EH (cell line): ENCODE measurements at places on chromosomes 7 and 10.

DNA sequence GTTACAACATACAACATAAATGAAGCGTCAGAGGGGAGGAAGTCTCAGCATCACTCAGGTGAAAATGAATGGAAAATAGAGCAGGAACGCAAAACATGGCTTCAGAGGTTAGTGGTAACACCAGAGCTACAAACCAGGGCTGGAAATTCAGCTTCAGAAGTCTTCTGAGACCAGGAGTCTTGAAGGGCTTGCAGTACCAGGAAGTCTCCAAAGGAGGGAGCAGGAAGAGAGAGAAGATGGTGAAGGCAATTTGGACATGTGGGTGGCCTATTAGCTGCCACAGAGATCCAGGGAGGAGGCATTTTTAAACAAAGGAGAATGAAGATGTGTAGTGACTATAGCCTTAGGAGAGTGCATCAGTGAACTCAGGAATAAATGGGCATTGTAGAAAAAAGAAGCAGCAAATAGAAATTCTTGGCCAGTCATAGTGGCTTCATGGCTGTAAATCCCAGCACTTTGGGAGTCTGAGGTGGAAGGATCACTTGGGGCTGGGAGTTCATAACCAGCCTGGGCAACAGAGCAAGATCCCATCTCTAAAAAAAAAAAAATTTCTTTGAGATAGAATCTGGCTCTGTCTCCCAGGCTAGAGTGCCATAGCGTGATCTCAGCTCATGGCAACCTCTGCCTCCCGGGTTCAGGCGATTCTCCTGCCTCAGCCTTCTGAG lies 9.3 kb upstream of the TET1 start:
- DNase-seq, result peak; percentile 86

DNA sequence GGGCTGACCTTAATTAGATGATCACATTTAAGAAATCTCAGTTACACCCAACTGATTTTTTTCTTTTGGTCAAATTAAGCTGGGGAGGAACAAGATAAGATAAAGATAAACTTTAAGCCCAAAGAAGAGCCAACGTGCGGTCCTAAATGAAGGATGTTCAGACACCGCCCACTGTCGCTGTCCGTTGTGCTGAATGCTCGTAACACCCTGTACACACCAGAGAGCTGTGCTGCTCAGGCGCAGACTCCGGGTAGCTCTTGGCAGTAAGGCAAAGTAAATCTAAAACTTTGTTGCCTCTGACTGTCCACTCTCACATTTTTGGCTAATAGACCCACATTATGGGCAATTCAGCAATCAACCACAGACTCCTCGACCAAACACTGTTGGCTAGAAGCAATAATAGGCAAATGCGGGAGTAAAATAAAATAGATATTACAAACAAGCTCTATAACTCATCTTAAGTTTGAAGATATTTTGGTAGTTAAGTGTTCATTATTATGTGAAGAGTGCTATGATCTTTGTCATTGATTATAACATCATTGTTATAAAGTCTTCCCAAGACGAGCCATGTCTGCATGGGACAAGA lies 57.1 kb downstream of the PLPP4 start:
- DNase-seq, result peak; percentile 59

GRCh38 chr10:51239006-51239405 lies 164.7 kb downstream of the PRKG1 start:
- DNase-seq, result no peak

DNA sequence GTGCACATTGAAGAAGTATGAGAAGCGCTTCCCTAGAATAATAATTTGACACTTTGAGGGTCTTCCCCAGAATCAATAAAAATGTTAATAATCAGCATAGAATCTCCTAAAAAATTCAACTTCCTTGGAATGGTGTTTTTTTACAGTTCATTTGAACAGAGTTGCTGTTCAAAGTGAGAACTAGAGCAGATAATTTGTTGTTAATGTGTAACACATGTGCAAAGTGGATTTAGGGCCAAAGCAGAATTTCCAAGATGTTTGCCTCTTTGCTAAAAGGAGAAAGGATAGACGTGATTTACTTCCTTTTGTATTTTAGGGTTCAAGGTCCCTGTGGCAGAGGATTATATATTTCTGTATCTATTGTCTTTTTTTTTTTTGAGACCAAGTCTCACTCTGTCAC lies 73.8 kb downstream of the ZNF277 start:
- DNase-seq, result no peak

DNA sequence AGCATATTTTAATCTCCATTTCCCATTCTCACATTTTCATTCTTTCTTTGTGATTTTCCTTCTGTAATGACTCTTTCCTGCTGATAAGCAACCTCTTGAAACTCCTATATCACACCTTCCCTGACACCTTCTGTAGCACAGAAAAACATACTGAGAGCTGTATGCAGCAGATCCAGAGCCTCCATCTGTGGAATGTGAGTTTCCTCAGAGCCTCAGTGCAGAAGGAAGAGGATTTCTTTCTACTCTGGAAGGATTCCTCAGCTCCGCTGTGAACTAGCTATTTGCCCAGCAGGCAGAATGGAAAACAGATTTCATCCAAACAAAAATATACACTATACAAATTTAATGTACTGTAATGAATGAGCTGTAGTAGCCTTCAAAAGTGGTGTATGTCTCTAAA lies 841.3 kb upstream of the ZWINT start:
- DNase-seq, result no peak

DNA sequence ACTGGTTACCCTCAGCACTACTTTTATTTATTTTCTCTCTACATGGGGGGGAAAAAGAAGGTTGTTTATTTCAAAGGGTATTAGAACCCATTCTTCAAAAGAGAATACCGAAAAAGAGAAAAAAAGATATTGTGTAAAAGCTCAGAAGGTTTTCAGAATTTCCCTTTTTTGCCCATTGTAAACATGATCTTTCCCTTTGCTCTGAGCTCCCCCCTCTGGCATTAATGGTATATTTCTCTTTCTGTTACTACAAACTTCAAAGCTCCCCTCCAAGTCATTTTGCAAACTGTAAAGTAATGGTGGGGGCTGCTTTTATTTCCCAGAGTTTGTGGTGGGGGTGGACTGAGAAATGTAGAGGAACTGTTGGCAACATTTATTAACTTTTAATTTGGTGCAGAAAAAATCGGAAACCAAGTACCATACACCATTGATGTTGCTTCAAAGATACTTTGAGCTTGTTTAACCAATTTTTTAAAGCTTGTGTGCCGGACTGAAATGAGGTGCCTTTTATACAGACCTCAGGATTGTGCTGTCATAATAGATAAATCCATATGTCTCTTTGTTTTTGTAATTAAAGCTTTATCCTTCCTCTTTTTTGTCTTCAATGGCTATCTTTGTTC lies 181.5 kb downstream of the EXOC4 start:
- peak; percentile 52 for DNase-seq

DNA sequence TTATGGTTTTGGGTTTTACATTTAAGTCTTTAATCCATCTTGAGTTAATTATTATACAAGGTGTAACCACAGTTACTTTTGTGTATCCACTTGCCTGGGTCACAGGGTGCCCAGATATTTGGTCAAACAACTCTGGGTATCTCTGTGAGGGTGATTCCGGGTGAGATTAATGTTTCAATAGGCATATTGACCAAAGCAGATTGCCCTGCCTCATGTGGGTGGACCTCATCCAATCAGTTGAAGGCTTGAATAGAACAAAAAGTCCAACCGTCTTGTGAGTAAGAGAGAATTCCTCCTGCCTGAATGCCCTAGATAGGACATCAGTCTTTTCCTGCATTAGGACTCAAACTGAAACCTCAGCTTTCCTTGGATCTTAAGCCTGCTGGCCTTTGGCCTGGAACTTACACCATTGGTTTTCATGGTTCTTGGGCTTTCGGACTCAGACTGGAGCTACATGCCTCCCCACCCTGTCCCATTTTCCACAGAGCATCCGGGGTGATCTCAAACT lies 68.9 kb upstream of the ST8SIA6 start:
- DNase-seq, result no peak

GRCh38 chr10:86339226-86339865 lies 27.2 kb downstream of the GRID1 start:
- no peak for DNase-seq

DNA sequence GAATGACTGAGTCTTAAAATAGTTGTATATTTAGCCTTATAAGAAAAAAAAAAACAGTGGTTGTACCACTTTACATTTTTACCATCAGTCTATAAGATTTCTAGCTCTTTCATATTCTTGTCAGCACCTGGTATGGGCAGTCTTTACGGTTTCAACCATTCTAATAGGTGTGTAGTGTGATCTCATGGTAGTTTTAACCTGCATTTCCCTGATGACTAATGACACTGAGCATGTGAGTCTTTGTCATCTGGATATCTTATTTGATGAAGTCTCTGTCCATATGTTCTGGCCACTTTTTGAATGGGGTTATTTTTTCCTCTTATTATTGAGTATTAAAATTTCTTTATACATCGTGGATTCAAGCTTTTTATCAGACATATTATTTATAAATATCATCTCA lies 365.3 kb upstream of the IGFBP3 start:
- DNase-seq, result no peak

- no peak for DNase-seq
Measured at GRCh38 chr7:85600395-85600794, 413.5 kb upstream of the SEMA3D start.

DNA sequence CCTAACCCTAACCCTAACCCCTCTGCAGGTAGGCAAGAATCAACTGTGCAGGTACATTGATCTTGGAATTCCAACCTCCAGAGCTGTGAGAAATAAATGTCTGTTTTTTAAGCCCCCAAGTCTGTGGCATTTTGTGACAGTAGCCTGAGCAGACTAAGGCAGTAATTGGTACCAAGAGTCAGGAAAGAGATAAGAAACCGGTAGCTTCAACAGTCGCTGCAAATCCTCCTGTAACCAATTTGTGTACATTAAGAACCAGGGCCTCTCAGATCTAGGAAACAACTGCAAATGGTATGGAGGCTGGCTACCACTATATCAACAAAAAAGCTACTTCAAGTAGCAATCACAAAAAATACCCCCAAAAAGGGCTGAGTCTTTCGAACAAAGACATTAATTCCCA lies 67.3 kb downstream of the DOCK4 start:
- no peak for DNase-seq

GRCh38 chr10:44851413-44851812 lies 59.7 kb upstream of the TMEM72 start:
- DNase-seq, result no peak

GRCh38 chr7:22110881-22111280 lies 165.2 kb upstream of the CDCA7L start:
- no peak for DNase-seq

DNA sequence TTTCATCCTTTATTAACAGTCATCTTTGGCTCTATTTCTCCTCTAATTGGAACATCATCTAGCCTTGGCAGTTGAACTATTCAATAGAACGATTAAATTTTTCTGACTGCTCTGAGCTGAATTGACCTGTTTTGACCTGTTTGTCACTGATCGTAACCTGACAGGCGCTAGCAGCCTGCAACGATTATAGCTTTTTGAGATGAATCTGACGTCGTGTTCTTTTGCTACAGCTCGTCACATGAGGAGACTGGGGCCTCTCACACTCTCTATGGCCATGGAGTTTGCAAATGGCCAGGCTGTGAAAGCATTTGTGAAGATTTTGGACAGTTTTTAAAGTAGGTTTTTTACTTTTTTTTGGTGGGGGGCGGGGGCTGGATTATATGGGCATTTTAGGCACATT lies 229.8 kb downstream of the FOXP2 start:
- no peak for DNase-seq

GRCh38 chr7:94374231-94374630 lies 20.5 kb upstream of the COL1A2 start:
- peak; percentile 98 for DNase-seq

- peak; percentile 77 for DNase-seq
Measured at GRCh38 chr7:131040467-131040932, 287.2 kb upstream of the MKLN1 start.

DNA sequence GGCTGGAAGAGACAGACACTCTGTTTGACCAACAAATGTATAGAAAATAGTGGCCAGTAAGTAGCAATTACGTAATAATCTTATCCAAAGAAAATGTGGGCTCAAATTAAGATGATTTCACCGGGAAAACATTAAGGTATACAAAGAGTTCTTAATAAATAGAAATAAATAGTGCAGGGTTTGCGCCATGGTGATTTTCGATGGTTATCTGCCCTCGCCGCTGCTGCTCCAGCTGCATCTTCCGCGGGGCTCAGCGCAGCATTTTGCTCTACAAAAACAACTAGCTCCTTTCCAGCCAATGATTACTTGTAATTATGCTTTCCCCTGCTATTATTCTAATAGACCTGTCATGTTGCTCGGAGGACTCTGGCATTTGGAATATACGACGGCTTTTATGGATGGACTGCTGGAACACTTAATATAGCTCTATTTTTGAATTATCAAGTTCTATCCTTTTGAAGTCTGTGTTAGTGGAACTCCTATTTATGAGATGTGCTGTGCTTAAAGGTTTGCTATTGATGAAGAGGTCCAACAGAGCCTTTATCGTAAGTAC lies 103.8 kb downstream of the BUB3 start:
- DNase-seq, result no peak

- DNase-seq, result peak; percentile 35
Measured at GRCh38 chr10:60123668-60124067, 217.3 kb upstream of the CCDC6 start.

DNA sequence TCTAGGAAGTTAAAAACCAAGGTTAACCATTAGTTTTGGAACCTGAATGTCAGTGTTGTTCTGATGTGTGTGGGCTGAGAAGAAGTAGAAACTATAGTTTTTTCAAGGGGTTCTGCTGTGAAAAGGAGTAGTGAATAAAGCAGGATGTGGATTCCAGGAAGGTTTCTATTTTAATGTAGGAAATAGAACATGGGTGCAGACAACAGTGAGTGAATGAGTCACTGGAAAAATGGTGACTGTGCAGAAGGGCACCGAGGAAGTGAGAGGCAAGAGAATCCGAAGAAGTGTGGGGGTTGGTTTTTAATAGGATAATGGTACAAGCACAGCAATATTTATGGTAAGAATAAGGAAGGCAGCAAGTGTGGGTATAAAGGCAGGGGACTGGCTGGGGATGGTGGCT lies 120.4 kb downstream of the ARHGAP21 start:
- peak; percentile 78 for DNase-seq

DNA sequence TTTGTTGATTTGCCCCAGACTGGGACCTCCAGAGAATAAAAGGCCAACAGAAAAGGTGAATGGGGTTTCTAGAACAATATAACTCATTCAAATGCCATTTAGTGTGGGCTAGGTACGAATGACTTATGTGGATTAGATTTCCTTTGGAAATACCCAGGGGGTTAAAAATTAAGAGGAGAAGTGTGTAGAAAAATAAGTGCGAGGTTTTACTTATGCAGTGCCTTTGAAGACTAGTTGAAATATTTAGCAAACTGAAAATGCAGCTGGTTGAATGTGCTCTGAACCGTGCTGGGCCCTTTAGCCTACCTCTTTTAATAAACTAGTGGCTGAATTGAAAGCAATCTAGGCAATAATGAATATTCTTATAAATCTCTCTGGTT lies 180.6 kb downstream of the LRMDA start:
- DNase-seq, result no peak

- DNase-seq, result no peak
Measured at GRCh38 chr7:474605-475424, 44.8 kb downstream of the PDGFA start.

GRCh38 chr10:76179806-76180205 lies 748.4 kb downstream of the LRMDA start:
- no peak for DNase-seq
